NCI-H1092 treated with DMSO at 0.1 percent for 48 hours (cell line): ENCODE measurements at places on chromosomes 5 and 9.

- DNase-seq, result no peak
Observed at GRCh38 chr5:82339792-82340191, 61.6 kb upstream of the RPS23 start.

- no peak for DNase-seq
Observed at GRCh38 chr9:80883426-80883825, 805.9 kb downstream of the TLE1 start.

DNA sequence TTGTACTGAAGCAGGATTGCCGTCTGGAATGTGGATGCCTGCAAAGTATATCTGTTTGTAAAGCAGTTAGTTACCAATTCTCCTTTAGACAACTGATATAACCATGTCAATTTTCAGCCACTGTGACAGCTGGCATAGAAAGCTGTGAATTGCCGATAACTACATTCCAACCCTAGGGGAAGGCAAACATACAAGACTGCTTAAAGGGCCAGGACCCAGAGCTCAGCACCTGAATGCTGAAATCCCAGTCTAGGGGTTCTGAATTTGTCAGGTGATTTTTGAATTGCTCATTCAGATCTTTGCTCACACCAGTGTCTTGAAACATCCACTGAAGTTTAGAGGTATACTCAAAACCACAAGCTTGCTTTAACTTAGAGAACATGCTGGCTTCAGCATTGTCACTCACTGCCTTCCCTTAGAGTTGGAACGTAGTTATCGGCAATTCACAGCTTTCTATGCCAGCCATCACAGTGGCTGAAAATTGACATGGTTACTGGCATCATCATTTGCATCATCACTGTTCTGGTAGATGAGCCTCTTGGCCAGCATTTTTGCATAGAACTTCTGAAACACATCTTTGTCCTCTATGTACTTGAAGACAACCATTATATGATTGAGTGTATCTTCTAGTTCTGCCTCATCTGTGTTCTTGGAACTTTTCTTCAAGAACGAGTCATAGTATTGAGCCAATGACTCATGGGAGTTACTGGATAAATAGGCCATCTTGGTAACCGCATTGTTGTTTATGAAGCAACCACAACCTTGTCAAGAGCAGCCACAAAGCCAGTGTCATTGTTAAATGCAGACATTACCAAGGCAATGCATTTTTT lies 82.1 kb downstream of the CCDC192 start:
- no peak for DNase-seq

DNA sequence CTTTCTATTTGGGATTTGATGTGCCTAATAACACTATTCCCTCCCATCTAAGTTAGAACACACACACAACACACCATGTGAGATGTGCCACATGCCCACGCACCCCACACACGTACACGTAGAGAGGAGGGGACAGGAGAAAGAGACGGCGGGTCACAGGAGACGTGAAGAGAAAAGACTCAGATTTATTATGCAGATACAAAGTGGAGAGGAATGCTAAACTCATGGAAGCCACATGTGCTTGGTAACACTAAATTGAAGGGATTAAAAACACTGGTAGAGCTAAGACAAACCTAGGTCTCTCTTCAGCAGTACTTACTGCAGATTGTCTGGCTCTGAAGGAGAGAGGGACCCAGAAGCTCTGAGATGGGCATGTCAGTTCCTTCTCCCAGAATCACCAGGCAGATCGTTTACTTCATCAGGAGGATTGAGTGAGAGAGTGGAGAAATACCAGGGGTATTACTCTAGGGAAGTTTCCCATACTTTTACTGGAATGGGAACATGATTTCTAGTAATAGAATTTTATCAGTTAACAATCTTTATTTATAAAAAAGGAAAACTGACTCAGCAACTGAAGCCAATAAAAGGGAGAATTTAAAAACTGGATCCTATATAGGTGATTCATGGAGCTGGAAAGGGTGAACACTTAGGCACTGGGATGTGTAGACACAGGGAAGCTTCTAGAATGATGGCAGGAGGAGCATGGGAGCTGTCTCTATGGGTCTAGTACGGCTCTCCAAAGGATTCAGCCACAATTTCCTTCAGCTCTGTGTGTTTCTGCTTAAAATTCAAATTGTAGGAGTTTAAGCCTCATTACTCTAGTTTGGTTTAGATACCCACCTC lies 139.4 kb downstream of the MACIR start:
- DNase-seq, result no peak

DNA sequence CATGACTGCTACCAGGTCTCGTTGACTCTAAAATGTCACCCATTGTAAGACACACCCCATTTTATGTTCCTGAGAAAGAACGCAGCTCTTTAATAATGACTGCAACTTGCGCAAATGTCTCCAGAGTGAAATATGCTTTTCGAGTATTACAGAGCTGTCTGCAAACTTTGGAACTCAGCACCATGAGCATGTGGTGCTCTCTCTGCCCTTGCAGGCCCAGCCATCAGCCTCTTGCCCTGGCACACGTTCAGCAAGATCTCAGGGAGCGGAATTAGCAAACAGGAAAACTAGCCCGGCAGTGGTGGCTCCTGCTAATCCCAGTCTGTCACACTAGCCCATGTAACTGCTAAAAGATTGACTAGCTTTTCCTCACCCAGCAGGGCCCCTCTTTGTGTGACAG lies 114.5 kb upstream of the SLC1A3 start:
- DNase-seq, result no peak

DNA sequence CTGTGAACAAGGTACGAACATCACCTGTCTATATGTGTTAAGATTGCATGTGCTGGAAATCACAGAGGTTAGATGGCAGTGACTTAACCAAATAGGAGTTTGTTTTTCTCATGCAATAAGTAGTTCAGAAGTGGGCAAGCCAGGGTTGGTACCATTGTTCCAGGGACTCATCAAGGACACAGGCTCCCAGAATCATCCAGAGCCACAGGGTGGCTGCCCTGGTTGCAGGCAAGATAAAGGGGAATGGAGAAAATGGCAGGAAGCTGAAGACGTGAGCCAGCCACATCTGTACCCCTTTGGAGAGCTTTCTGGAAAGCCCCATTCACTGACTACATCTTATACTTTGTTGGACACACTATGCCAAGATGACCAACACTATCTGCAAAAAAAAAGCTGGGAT lies 126.0 kb upstream of the IL12B start:
- no peak for DNase-seq

DNA sequence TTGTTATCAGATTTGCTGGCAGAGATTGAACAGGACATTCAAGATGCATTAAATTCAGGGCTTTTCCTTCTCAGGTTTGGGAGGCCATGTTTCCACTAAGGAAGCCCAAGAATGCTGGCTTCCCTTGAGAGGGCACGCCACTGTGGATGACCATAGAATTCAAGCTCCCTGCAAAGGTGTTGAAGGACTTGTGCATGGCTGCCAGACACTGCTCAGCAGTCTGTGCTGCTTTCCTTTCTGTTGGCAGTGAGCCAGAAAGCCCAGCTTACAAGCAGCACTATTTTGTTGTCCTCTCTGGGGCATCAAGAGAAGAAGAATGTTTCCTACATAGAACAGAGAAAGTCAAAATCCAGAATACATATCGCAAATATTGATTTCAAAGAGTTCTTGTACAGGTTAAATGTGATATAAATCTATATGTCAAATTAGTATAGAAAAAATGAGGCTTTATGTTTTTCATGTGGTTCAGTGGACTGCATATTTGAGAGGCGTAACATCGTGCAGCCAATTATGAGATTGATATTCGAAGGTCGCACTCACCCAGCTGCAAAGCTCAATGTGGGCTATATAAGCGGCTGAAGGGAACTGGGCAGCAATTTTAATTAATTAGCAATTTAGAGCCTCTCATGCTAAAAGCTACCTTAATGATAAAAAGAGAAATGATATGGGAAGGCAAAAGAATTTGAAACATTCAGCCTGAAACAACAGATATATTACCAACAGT lies 103.1 kb upstream of the ISL1 start:
- DNase-seq, result peak; percentile 15
